SHP77 treated with DMSO at 0.1 percent for 48 hours (cell line): ENCODE measurements at places on chromosomes 2 and 18.

GRCh38 chr2:29954316-29954715 lies 32.9 kb upstream of the ALK start:
- no peak for DNase-seq

GRCh38 chr2:199070322-199070949 lies 387.3 kb downstream of the SATB2 start:
- no peak for DNase-seq

- no peak for DNase-seq
These were observed 167.3 kb upstream of the SRD5A2 start for GRCh38 chr2:31748041-31748440.

DNA sequence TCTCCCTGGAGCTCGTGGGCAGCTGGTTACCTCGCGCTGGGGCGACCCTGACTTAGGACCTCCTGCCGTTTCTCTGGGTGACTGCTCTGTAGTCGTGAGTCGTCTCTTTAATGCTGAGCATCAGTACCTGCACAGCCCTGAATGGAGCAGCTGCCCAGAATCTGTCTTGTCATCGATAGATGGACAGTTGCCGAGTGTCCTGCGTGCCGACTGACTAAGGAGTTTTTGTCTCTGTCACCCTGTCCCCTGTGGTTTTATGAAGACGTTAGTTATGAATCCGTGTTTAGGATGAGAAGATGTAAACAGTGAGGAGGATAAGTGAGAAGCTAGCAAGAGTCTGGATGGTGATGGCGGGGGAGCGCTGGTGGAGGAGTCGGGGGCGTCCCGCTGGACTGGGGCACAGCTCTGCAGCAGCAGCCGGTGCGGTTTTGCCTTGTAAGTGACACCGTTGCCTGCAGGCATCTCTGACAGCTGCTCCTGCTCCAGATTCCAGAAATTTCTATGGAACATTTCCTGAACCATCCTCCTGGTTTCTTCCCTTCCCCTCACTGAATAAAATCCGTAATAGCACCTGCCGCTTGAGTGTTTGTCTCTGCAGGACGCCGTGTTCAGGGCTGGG lies 13.3 kb downstream of the AGAP1 start:
- no peak for DNase-seq

GRCh38 chr2:197600306-197600705 lies 75.1 kb downstream of the RFTN2 start:
- DNase-seq: no peak

DNA sequence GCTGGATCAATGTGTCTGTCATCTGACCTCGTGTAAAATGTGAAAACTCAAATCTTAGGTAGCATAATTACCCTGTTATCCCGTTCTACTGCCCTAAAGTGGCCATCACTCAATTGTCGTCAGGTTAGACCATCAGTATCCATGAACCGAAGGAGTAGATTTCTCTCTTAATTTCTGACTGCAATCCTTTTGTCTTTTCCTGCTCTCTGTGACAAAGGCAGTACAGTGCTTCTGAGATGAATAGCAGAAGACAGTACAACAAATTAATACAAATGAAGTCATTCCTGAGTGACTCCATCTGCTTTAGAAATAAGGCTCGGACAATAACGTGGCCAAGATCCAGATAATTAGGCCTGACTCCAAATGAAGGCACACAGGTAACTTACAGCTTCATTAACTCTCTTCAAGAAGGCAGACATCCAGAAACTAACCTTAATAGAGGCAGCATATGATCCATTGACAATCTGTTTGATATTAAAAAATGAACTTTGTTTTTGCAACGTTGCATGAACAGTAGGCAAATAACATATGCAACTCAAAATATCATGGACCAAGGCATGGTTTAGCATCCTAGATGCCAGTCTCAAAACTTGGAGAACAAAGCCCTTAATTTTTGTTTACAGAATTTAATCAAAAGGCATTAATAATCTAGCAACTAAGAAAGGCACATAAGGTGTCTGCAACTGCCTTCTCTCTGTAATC lies 96.7 kb upstream of the CDH20 start:
- DNase-seq: no peak

DNA sequence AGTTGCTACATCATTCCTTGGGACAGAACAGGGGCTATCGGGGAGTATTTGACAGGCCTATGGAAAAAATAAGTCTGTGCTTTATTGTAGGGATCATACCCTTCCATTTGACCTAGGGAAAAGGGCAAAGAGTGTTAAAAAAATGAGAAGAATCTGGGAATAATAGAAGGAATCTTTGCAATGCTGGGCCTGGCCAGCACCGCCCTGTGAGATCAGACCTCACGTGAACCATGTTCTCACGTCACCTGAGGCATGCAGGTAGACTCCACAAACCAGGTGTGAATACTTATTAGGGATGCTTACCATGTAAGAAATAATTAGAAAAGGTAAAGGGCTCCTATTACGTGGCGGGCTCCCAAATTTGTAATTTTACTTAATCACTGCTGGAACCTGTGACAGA lies 177.5 kb upstream of the GATA6 start:
- no peak for DNase-seq

GRCh38 chr2:126449677-126450076 lies 206.3 kb upstream of the GYPC start:
- DNase-seq: no peak

DNA sequence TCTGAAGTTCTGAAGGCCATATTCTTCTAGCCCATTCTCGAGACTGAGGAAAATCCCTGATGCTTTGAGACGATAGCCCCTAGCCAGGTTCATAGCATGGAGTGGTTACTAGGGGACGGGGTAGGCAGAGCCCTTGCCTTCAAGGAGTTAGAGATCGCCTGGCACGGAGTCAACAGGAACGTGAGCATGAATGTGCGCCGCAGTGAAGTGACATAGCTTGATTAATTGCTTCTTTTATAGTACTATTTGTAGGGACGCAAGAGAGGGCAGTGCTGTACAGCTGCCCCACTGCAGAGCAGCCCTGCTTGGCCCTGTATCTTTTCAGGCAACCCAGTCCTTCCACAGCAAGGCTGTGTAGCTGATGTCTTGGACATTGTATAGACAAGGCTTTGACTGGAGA lies 26.2 kb downstream of the HRH4 start:
- peak; percentile 25 for DNase-seq

- DNase-seq: no peak
These were observed 117.2 kb downstream of the COL6A3 start for GRCh38 chr2:237296756-237297155.
